Activated naive CD8-positive, alpha-beta T cell treated with anti-CD3 and anti-CD28 coated beads, Interleukin-2, amount 50 U/mL, for 16 hours (primary cell): ENCODE measurements at places on chromosomes 5 and 9.

DNA sequence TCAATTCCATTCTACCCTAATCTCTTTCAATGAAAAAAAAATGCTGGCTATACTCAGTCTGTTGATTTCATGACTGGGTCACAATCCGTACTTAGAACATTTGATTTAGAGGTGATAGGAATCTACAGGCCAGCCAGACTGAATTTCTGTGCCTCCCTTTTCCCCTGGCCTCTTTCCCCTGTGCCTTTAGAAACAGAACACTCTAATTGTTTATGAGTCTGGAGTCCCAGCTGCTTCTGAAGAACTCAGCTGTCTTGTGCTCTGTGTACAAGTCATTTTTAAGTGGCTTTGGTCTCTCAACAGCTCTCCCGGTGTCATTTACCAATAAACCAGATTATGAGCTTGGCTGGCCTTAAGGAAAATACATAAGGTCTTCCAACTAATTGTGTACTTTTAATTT lies 94.1 kb upstream of the ITGA2 start:
- no peak for DNase-seq

DNA sequence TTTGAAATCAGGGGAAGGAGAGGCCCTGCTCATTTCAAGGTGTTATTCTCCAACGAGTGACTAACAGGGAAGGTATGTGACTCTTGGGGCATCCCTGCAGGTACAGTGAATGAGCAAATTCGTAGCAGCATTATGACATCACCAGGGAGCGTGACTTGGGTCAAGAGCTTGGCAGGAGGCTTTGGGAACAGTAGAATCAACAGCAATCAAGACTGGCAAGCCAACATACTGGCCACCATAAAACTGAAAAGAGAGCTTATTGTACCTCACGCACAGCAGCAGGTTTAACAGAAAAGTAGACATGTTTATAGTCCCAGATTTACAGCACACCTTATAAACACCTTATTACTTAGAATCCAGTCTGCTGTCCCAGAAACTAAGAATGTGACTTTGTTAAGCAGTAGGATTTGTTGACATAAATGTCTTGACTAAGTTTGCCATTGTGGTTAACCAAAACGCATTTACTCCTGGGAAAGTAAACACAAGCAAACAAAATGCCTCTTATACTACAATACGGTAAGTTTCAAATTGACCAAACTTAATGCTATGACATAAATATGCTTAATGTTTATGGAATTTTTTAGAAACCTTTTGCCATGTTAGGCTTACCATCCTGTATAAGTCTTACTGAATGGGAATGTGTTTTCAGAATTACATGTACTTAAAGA lies 297.8 kb downstream of the NPR3 start:
- no peak for DNase-seq

DNA sequence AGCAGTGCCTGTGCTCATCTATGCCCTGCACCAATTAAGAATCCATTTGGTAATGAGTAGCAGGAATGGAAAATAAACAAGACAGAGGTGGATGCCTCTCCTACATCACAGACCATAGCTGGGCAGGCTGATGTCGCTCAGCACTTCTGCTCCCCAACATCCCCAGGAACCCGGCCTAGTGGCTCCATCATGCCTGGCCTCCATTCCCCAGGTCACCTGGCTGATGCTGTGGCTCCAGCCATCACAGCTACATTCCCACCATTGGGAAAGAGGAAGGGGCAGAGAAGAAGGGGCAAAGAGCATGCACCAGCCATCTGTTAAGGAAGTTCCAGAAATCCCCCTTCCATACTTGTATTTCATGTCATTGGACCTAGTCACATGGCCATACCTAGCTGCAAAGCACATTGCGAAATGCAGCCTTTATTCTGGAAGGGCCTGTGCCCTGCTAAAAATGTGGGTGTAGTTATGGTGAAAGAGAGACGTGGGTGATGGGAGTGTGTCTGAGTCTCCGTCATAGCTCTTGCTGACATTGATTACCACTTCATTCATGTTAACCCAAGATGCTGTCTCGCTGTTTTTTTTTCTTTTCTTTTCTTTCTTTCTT lies 86.1 kb upstream of the ADAMTS2 start:
- no peak for DNase-seq

- no peak for DNase-seq
Observed at GRCh38 chr9:93247892-93248291, 64.0 kb downstream of the WNK2 start.

DNA sequence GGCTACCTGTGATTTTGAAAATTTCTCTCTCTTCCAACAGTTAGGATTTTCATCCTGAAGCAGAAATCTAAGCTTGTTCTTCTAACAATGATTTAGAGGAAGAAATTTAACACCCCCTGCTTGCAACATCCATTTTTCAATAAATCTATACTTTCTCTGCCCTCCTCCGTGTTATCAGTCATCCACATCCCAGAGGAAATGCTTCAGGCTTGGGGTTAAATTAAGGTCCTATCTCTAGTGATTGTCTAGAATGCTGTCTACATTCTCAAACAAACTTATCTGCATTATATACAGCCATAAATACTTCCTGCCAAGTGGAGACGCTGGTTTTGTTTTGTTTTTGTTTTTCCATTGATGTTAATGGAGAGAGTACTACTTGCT lies 371.0 kb downstream of the CSNK1G3 start:
- no peak for DNase-seq

GRCh38 chr9:115333277-115334070 lies 215.5 kb upstream of the TNC start:
- no peak for DNase-seq
